Naive thymus-derived CD8-positive, alpha-beta T cell (primary cell): ENCODE measurements at places on chromosomes 7 and 10. TPM values are rescaled to one million over a fixed set of nuclear protein-coding genes. Genes with fewer than 3 reads are reported as not detected.

The PCDH15 gene
- polyA plus RNA-seq: not detected

DNA sequence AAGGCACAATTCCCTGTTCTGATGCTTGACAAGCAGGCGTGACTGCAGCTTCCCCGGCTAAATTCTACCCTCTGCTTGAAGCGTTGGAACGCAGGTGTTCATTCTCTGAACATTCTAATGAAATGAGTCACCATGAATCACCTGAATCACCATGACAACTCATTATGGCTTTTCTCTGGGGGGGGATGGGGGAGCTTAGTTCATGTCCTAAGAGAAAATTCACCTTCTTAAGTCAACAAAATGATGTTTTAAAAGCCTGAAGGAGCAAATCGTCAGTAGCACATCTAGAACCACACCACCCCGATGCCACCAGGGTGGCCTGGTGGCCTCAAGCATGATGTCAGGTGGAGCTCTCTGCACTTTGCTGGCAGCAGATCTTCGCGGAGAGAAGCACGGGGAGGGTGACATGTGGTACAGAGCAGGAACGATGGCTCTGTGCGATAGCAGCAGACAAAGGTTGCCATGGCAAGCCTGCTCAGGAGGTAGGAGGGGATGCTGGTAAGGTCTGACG is 33.7 kb downstream of the DDC start:
- H3K4me1 ChIP-seq: no peaks in the 10 kb centered on the region
- H3K27me3 ChIP-seq: peaks cover 8% of the 10 kb centered on the region
- H3K36me3 ChIP-seq: no peaks in the 10 kb centered on the region
- no peak overlapping the region for H3K4me3 ChIP-seq
- no peak overlapping the region for H3K27ac ChIP-seq

The FAM180A gene
- not detected for polyA plus RNA-seq

The GFRA1 gene
- polyA plus RNA-seq: not detected

- no peaks in the 10 kb centered on the region for H3K4me1 ChIP-seq
- no peak for DNase-seq
- no peak overlapping the region for H3K27ac ChIP-seq
- no peak overlapping the region for H3K4me3 ChIP-seq
Measured at GRCh38 chr10:120052964-120053702, 160.6 kb downstream of the SEC23IP start.

- no peaks in the 10 kb centered on the region for H3K27me3 ChIP-seq
- DNase-seq: no peak
- H3K4me1 ChIP-seq: peaks cover 40% of the 10 kb centered on the region
- H3K36me3 ChIP-seq: no peaks in the 10 kb centered on the region
- H3K27ac ChIP-seq: peak overlapping the region; percentile 97
- peak overlapping the region; percentile 98 for H3K4me3 ChIP-seq
Measured at GRCh38 chr10:73251683-73252444, 580 bp downstream of the MRPS16 start.

- no peaks in the 10 kb centered on the region for H3K27me3 ChIP-seq
- no peak overlapping the region for H3K27ac ChIP-seq
- peaks cover 3% of the 10 kb centered on the region for H3K4me1 ChIP-seq
- no peak overlapping the region for H3K4me3 ChIP-seq
- no peak for DNase-seq
Measured at GRCh38 chr10:127889605-127890195, 3.0 kb downstream of the CLRN3 start.

The AKR1C2 gene
- polyA plus RNA-seq: not detected

DNA sequence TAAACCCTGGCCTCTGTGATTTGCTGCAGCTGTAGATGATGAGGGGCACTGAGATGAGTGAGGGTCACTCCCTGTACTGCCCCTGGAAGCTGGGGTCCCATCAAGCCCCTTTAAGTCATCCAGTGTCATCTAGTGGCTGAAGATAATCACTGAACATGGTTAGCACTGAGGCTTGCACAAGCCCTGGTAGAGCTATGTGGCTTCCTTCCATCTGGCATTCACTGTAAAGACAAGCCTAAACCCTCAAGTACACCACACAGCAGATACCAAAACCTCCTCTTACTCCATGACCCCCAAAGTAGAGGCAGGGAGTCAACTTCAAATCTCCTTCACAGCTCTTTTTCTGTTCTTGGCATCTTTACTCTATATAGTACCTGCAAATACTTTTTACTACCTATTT is 72.7 kb upstream of the MRLN start:
- no peak for DNase-seq
- H3K4me3 ChIP-seq: no peak overlapping the region
- H3K36me3 ChIP-seq: peaks cover 32% of the 10 kb centered on the region
- no peak overlapping the region for H3K27ac ChIP-seq

DNA sequence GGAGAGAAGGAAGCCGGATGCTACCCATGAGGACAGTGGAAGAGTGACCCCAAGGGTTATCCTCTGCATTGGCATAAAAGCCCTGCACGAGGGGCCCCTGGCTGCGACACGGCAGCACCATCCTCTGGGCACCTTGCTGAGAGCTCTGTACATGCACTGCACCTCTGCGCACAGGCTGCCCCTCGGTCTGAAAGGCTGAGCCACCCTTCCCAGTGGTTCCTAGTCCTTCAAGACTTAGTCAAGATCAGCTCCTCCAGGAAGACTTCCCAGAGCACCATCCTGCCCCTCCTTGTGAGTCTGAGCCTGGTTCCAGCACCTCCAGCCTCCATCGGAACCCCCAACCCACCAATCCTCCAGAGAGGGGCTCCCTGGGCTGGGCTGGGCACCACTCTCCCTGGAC is 37.9 kb upstream of the CNPY1 start:
- no peak overlapping the region for H3K27ac ChIP-seq
- no peaks in the 10 kb centered on the region for H3K4me1 ChIP-seq
- H3K27me3 ChIP-seq: peaks cover 36% of the 10 kb centered on the region
- no peak overlapping the region for H3K4me3 ChIP-seq
- no peak for DNase-seq

The PLXNA4 gene
- polyA plus RNA-seq: 1.2 TPM

GRCh38 chr7:133024596-133024995 is 57.3 kb downstream of the CHCHD3 start:
- no peak for DNase-seq
- H3K27ac ChIP-seq: no peak overlapping the region
- H3K4me1 ChIP-seq: peaks cover 8% of the 10 kb centered on the region
- H3K4me3 ChIP-seq: no peak overlapping the region

The HMX2 gene
- polyA plus RNA-seq: not detected

DNA sequence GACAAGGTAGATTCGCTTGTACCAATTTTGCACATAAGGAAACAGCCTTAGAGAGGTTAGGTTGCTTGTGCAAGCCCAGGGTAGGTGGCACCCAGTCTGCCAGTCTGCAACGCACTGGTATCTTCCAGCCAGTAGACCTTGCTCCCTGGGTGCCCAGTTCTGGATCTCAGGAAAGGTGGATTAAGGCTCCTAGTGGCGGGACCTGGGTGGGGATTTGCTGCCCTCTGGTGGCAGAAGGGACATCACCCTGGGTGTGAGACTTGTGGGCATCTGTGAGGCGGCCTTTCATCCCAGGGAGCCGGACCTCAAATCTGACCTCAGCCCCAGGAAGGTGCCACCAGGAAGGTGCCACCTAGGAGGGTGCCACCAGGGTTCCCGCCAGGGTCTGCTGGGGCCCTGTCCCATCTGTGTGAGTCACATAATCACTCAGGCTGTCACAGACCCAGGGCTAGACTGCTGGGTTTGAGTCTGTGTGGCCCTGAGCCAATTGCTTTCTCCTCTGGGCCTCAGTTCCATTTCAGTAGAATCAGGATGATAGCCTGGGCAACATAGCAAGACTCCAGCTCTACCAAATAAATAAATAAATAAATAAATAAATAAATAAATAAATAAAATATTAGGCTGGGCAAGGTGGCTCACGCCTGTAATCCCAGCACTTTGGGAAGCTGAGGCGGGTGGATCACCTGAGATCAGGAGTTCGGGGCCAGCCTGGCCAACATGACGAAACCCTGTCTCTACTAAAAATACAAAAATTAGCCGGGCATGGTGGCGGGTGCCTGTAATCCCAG is 5.3 kb upstream of the PRKRIP1 start:
- no peaks in the 10 kb centered on the region for H3K27me3 ChIP-seq
- H3K4me3 ChIP-seq: no peak overlapping the region

DNA sequence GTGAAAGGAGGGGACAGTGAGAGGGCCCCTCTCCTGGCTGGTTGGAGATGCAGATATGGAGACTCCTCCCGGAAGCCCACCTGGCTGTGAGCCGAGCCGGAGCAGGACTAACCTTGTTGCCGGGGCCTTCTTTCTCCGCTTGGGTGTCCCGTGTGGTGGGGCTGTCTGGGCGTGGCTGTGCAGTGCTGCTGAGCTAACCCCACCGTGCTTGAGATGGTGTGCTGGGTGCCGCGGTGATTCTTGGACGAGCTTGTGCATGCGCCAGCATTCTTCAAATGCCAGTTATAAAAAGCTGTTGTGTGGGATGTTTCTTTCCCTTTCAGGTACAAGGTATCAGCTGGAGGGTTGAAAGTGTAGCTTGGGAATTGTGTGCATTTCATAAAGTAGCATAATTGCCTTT is 48.8 kb downstream of the DAGLB start:
- H3K4me1 ChIP-seq: peaks cover 49% of the 10 kb centered on the region
- H3K4me3 ChIP-seq: no peak overlapping the region
- peak overlapping the region; percentile 43 for H3K27ac ChIP-seq
- H3K27me3 ChIP-seq: no peaks in the 10 kb centered on the region
- no peaks in the 10 kb centered on the region for H3K36me3 ChIP-seq
- DNase-seq: no peak

GRCh38 chr7:13099154-13099795 is 411.8 kb downstream of the ARL4A start:
- no peaks in the 10 kb centered on the region for H3K27me3 ChIP-seq
- no peak overlapping the region for H3K4me3 ChIP-seq
- no peak overlapping the region for H3K27ac ChIP-seq
- H3K36me3 ChIP-seq: no peaks in the 10 kb centered on the region

- H3K27ac ChIP-seq: no peak overlapping the region
- DNase-seq: no peak
- H3K36me3 ChIP-seq: peaks cover 18% of the 10 kb centered on the region
- H3K4me3 ChIP-seq: no peak overlapping the region
Measured at GRCh38 chr10:75003891-75004290, 107.6 kb upstream of the SAMD8 start.

DNA sequence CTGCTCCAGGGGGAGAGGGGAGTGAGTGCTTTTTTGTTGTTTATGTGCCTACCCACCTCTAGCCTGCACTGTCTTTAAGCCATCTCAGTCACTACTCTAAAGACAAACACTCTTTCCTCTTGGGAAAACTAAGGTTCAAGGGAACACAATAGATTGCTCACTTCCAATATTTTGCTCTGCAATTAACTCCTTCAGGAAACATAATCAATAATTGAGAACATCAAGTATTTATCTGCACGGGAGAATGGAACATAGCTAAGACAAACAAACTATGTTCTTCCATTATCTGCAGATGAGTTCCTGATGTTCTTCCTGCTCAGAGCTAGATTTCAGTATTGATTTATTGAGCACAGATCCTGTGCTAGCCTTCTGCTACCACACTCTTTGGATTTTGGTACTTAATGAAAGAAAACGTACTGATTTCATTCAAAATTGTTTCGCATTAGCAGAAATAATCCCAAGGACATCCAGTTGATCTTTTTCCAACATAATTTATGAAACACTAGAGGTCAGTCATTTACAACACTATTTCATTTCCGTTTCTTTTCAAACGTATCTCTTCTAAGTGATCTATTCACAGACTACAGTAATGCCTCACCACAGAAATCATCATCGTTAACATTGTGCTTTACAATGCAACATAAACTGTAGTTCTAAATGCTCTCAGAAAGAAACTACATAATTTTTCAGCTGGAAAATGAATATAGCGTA is 8.3 kb downstream of the NEBL start:
- H3K4me1 ChIP-seq: no peaks in the 10 kb centered on the region
- peaks cover 12% of the 10 kb centered on the region for H3K27me3 ChIP-seq
- DNase-seq: no peak
- no peaks in the 10 kb centered on the region for H3K36me3 ChIP-seq

The BTBD16 gene
- polyA plus RNA-seq: not detected

- no peak for DNase-seq
- H3K4me3 ChIP-seq: no peak overlapping the region
- peaks cover 36% of the 10 kb centered on the region for H3K27me3 ChIP-seq
- H3K4me1 ChIP-seq: no peaks in the 10 kb centered on the region
- no peaks in the 10 kb centered on the region for H3K36me3 ChIP-seq
- no peak overlapping the region for H3K27ac ChIP-seq
Measured at GRCh38 chr10:111126077-111126476, 49.2 kb downstream of the ADRA2A start.

The CHST15 gene
- polyA plus RNA-seq: not detected

- H3K36me3 ChIP-seq: peaks cover 21% of the 10 kb centered on the region
- no peak for DNase-seq
- H3K4me1 ChIP-seq: no peaks in the 10 kb centered on the region
- H3K27ac ChIP-seq: no peak overlapping the region
Measured at GRCh38 chr7:139572704-139573385, 49.4 kb downstream of the CLEC2L start.

DNA sequence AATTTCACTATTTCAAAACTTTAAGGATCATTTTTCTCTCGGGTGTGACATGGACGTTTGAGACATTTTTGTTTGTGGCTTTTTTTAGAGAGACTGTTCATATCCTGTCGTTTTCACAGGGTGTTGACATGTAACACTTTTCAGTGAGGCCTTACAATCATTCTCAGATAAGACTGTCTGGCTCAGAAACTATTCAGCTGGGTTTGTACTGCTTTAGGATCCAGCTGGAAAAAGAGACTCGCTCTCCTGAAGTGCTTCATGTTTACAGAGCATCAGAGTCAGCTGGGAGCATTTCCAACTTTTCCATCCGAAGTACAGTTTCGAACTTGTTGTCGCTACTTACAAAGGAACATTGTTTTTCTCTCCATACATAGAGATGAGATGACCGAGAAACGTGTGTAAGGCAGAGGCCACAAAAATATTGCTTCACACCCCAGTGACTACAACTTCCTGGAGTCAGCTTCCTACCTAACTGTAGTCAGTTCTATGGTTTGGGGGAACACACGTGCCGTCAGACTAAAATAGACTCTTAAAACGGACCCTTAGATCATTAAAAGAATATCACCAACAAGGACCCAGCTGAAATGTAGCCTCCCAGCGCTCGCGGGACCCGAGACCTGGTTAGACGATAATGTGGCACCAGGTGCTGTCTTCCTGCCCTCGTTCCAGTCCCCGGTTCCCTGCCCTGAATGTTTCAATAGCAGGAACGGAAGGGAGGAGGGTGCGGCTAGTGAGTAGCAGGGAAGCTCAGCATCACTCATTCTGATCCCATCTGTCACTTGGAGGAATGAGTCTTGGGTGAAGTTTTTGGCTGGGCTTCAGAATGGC is 78.0 kb downstream of the MKI67 start:
- H3K4me1 ChIP-seq: peaks cover 17% of the 10 kb centered on the region
- H3K27ac ChIP-seq: peak overlapping the region; percentile 90

DNA sequence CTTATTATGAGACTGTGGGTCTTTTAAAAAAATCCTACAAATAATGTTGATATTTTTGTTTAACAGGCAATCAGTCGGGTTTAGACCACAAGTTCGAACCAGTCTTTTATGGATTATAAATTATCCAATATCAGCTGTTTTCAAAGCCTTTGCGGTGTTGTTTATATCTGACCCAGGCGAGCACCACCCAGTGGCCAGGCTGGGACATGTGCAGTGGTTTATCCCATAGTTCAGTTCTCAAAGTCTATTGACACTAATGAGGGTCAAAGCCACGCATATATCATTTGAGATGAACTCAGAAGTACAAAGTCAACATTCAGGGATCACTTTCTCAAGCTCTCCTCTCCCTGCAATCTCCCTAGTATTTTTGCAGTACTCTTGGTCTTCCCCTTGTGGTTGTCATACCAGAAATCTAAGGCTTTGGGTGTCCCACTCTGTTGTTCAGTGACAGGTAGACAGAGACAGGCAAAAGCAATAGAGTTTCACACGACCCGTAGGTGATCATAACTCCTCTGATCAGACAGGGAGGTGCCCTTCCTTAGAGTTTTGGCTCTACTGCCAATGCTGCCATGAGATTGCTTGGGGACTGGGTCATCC is 117.4 kb upstream of the POM121L12 start:
- H3K4me1 ChIP-seq: no peaks in the 10 kb centered on the region
- no peak overlapping the region for H3K27ac ChIP-seq
- no peaks in the 10 kb centered on the region for H3K27me3 ChIP-seq
- DNase-seq: no peak
- no peaks in the 10 kb centered on the region for H3K36me3 ChIP-seq
